Left ventricle myocardium superior (tissue), 1 donor: ENCODE measurements at places on chromosomes 7 and 10. TPM values are rescaled to one million over a fixed set of nuclear protein-coding genes. Genes with fewer than 3 reads are reported as not detected.
A peak's percentile ranks its signal among the peaks of the same experiment; 100 is the strongest.

DNA sequence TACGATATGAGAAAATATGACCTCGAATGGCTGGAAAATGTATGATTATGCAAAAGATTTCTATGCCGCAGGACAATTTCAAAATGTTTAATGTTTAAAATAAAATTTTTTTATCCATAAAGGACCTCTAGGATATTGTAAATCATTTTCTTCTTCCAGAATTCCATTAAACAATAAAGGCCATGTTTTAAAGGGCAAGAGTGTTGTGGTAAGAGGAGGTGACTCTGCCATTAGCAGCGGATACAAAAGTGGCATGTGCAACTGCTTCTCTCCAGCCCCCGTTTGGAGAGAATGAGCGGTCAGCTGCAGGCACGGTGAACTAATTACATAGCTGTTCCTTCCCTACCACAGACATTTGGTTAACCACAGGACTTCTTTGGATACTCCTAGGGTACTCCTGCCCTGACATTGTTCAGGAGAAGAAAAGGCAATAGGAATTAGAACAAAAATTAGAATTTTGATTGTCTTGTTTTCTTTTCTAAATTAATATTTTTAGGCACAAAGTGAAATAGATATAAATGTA lies 63.8 kb downstream of the HBP1 start:
- no peak for DNase-seq

TRIM56 gene
- total RNA-seq, result 16.6 TPM

POLL gene
- total RNA-seq, result 20.1 TPM

DNA sequence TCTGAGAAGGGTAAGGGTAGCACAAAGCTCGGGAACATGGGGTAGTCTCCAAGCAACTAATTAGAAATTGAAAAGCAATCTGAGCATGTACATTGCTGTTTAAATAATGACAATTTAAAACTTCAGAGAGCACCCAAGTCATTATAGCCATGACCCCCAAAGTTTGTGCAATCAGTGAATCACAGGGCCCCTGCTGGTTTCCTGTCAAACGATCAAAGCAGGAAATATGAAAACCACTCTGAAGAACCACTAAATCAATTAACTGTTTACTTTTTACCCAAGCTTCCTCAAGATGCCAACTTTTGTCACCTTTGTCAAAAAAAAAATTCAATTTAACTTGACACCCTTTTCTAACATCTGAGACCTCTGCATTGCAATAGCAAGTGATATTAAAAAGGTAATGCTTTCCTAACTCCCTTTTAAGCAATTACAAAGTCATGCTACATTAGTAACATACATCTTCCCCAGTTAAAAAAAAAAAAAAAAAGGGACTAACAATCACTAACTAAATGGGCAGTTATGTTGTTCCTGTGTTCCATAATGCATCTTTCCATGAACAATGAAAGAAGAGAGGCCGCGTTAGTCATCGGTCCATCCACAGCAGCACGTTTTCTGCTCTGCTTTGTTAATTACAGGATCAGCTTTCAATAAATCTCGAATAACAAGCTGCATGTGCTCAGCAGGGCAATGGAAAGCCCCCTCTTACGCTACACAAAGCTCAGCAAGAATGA lies 80.6 kb downstream of the ETV1 start:
- no peak for DNase-seq

PTF1A gene
- total RNA-seq, result not detected

OR2A12 gene
- total RNA-seq, result not detected

GRCh38 chr10:71771821-71772617 lies 1.3 kb downstream of the VSIR start:
- peak; percentile 82 for DNase-seq

GRCh38 chr7:38795593-38795992 lies 113.4 kb downstream of the VPS41 start:
- no peak for DNase-seq

DNA sequence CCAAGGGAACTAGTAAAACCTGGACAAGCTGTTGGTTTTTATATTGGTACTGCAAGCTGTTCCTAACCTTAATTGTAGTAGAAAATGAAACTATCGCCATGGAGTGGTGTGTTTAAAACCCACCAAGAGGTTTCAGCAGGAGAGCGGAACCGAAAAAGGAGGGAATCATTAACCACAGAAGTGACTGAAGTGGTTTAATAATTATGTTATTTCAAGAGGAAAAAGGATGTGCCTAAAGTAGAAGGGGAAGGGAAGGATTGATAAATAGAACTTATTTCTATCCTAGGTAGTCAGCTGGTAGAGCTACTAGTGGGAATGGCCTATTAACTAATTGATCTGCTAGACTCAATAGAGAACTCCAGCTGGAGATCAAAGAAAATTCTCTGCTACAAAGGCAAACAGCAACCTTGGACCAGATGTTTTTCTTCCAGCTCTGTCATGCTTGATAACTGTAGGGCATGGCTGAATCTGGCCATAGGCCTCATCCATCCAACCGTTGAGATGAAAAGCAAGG lies 91.8 kb downstream of the BAMBI start:
- no peak for DNase-seq

- no peak for DNase-seq
These were observed 148.2 kb downstream of the ETV1 start for GRCh38 chr7:13841284-13841683.

DNA sequence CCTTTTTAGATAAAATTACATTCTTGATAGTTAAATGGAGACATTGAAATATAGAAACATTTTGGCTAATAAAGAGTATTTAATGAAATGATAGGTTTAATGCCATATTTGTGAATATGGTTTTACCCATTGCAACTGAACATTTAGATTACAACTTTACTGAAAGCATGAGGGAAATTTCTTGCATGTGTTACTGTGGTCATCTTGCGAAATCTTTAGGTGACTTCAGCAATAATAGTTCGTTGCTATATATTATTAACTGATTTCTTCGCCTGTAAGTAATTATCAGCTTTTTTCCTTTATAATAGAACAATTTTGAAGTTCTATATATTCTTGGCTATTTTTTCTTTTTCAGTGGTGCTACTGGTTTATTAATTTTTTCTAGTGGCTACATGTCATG lies 83.2 kb downstream of the MLLT10 start:
- DNase-seq, result no peak

SNCG gene
- 21.2 TPM for total RNA-seq

DNA sequence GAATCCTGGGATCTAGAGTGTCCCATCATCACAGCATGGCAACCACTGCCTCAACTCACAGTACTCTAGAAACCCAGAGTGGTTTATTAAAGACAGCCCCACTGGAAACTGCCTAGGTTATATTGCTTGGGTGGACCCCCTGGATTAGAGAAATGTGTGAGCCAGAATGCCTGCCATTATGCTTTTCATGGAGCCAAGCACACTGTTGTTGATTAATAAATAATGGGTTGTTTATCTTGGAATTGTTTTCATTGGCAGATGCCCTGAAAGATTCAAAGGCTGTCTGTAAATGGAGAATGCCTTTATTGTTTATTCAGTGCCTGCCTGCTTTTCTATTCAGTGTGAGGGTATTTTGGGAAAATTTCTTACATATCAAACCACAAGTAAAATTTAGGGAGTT lies 52.1 kb downstream of the GNAI1 start:
- DNase-seq, result no peak

DNA sequence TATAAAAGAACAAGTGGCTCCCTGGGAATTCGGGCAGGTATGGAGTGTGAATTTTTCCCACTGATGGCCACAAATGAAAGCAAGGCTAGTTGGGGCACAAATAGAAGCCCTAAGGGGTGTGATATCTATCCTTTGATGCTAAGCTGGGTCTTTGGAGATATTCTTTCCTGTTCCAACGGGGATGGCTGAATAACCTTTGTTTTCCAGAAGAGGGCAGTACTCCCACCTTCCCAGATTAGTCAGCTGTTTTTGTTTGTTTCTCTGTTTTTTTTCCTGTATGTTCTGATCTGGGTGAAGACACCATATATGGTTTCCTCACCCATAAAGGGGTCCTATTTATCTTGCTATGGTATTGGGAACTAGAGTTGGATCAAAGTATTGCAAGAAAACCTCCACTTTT lies 947.7 kb upstream of the SORCS1 start:
- DNase-seq, result no peak

GRCh38 chr7:41312235-41312634 lies 390.7 kb downstream of the INHBA start:
- no peak for DNase-seq

DNA sequence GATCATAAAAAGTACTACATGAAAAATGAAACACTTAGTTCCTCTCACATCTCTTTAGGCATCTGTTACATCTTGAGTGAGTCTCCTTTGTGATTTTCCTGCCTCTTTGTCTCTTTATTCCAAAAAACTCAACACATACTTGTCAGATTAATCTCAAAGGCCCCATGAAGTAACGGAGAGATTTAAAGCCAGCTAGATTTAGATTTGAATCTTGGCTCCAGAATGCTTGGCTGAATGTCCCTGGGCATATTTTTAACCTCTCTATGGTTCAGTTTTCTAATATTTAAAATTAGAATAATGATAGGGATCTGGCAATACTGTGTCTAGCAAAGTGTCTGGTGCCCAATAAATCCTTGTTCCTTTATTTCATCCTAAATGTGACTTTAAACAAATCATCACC lies 140.0 kb downstream of the DGKB start:
- DNase-seq, result no peak

TMEM225B gene
- not detected for total RNA-seq

GRCh38 chr7:8433477-8434289 lies at the start of gene NXPH1:
NXPH1 (plus strand) TSS chr7:8433609.
- peak; percentile 33 for DNase-seq

- DNase-seq, result no peak
These were observed 8.0 kb upstream of the ZCCHC24 start for GRCh38 chr10:79453392-79453791.

DNA sequence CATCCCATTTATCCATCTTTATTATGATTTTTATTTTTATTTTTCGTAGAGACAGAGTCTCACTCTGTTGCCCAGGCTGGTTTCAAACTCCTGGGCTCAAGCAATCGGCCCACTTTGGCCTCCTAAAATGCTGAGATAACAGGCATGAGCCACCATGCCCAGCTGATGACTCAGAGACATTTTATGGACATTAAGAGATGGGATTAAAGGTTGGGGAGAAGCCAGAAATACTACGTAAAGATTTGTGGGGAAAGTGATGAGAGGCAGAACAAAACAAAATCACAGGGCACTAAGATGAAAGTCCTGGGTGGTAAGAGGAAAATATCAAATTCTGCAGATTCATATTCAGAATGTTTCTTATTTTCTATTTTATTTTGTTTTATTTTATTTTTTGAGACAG lies 7.6 kb downstream of the WNT8B start:
- DNase-seq, result no peak

DNA sequence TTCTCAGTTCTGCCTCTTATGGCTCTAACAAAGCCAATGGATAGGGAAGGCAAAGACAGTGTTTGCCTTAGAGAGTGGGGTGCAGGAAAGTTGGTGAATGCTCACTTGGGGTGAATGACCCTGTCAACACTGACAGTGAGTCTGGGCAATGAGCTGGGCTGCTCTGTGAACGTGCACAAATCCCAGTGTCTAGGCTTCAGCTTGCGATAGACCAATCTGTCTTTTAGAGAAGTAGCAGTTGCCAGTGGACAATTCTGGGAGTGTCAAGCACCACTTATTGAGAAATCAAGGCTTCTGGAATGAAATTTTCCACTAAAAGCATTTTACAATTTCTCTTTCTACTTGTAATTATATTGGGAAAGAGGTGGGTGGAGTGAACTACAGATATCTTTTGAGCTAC lies 141.4 kb downstream of the HERPUD2 start:
- no peak for DNase-seq

- DNase-seq, result no peak
These were observed 31.3 kb downstream of the DDC start for GRCh38 chr7:50533866-50534265.

GRCh38 chr7:34198231-34198641 lies 292.9 kb downstream of the BMPER start:
- DNase-seq, result no peak
